Testis (tissue), 5 donors: ENCODE measurements at places on chromosomes 2 and 18.

GRCh38 chr2:134739879-134740301 is 21.1 kb upstream of the TMEM163 start:
- no peak for DNase-seq
- H3K27ac ChIP-seq = no peak overlapping the region
- peaks cover 3% of the 10 kb centered on the region for H3K4me1 ChIP-seq
- H3K36me3 ChIP-seq = no peaks in the 10 kb centered on the region
- no peak overlapping the region for H3K4me3 ChIP-seq

DNA sequence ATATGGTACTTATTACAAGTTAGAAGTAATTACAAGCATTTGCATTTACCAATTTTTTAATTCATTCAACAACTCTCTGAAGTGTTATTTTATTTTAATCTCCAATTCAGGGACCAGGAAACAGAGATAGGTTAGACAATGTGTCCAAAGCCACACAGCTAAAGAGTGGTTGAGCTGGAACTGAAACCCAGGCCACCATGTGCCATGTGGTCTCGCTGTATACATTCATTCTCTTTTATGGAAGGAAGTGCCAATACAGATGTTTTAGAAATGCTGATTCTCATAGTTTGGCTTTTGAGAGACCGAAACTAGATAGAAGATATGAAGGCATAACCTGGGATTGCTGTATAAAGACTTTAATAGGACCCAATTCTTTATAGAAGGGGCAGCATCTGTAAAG is 684.6 kb upstream of the ID2 start:
- H3K4me1 ChIP-seq = peaks cover 4% of the 10 kb centered on the region
- no peak overlapping the region for H3K4me3 ChIP-seq
- H3K27ac ChIP-seq = no peak overlapping the region
- DNase-seq = no peak

DNA sequence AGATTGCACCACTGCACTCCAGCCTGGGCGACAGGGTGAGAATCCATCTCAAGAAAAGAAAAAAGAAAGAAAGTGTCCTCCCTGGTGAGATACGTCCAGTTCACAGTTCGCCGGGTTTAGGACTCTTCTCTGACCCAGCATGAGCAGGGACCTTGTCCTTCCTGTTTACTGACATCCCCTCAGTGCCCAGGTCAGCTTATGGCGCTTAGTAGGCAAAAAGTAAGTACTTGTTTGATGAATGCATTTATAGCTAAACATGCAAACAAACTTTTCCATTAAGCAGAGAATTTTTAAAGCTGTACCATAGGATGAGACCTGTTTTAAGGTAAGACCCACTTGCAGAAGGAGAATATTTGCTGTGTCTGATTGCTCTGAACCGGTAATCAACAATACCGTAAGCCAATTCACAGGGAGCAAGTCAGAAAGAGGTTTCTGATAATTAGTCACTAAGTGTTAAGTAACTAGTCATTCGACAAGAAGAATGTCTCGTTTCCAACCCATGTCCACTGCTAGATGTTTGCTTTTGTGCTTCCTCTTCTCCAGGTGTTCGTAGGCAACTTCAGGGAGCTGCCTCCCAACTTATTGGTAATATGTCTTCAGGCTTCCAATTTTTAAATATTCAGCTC is 40.0 kb downstream of the MOGAT1 start:
- no peaks in the 10 kb centered on the region for H3K36me3 ChIP-seq
- H3K4me3 ChIP-seq = no peak overlapping the region
- no peaks in the 10 kb centered on the region for H3K4me1 ChIP-seq

GRCh38 chr18:62379051-62379450 is 53.9 kb downstream of the TNFRSF11A start:
- no peak for DNase-seq
- H3K27me3 ChIP-seq = no peaks in the 10 kb centered on the region
- no peaks in the 10 kb centered on the region for H3K4me1 ChIP-seq
- no peak overlapping the region for H3K27ac ChIP-seq

- no peak overlapping the region for H3K27ac ChIP-seq
- H3K4me1 ChIP-seq = peaks cover 13% of the 10 kb centered on the region
- H3K27me3 ChIP-seq = no peaks in the 10 kb centered on the region
- no peaks in the 10 kb centered on the region for H3K36me3 ChIP-seq
Measured at GRCh38 chr2:231058761-231059550, 2.3 kb downstream of the PSMD1 start.
